ELR (cell line): ENCODE measurements at places on chromosomes 1 and 21.
A peak's percentile ranks its signal among the peaks of the same experiment; 100 is the strongest.

GRCh38 chr1:101317590-101317989 is 80.8 kb downstream of the S1PR1 start:
- DNase-seq: no peak

- no peak for DNase-seq
Measured at GRCh38 chr1:119245881-119246280, 105.4 kb upstream of the WARS2 start.

- DNase-seq: no peak
Measured at GRCh38 chr1:151259351-151259750, 4.8 kb downstream of the PSMD4 start.

DNA sequence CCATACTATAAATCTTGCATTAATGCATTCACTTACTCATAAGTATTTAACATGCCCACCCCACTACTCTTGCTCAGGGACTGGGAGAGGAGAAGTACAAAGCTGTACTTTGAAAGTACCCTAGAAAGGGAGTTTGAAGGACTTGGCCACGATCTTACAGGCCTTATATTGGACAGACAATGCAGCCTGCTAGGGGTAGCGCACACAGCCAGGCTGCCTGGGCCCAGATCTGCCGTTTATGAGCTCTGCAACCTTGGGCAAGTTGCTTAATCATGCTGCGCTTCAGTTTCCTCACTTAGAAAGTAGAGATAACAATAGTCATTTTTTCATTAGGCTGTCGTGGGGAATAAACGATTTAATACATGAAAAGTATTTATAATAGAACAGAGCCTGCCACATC is 110.1 kb downstream of the CDC7 start:
- no peak for DNase-seq

DNA sequence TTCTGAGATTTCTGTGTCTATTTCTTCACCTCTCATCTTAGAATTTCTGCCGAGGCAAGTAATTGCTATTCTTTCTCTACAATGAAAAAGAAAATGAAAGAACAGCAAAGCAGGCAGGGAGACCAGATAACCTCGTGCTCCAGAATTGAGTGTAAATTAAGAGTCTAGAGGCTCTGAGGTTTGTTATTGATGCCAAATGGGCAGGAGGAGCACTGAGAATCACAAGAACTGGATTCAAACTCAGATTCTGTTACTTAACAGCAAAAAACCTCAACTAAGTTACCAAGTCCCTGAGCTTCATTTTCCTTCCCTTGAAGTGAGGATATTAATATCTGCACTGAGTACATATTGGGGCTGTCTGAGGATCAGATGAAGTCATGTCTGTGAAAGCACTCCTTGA is 5.5 kb upstream of the DDR2 start:
- no peak for DNase-seq

DNA sequence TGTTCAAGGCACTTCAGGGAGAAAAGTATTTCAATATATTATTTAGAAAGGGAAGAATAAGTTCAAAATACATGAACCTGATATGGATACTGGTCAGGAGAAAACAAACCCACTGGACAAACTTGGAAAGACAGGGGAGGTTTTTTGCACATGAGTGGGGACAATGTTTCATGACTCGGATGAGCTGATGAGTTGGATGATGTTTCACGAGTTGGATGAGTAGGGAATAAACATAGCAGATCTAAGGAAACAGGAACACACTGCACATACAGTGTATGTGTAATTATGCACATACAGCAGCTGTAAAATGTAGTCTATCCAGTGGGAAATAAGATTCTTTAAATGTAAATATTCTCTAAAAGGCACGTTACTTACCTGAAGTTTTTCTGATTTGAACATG is 682.9 kb upstream of the ADAMTS5 start:
- DNase-seq: peak; percentile 61

GRCh38 chr1:31689854-31690253 is 14.0 kb downstream of the COL16A1 start:
- peak; percentile 98 for DNase-seq

GRCh38 chr1:57719274-57719673 is 295.4 kb upstream of the DAB1 start:
- no peak for DNase-seq

DNA sequence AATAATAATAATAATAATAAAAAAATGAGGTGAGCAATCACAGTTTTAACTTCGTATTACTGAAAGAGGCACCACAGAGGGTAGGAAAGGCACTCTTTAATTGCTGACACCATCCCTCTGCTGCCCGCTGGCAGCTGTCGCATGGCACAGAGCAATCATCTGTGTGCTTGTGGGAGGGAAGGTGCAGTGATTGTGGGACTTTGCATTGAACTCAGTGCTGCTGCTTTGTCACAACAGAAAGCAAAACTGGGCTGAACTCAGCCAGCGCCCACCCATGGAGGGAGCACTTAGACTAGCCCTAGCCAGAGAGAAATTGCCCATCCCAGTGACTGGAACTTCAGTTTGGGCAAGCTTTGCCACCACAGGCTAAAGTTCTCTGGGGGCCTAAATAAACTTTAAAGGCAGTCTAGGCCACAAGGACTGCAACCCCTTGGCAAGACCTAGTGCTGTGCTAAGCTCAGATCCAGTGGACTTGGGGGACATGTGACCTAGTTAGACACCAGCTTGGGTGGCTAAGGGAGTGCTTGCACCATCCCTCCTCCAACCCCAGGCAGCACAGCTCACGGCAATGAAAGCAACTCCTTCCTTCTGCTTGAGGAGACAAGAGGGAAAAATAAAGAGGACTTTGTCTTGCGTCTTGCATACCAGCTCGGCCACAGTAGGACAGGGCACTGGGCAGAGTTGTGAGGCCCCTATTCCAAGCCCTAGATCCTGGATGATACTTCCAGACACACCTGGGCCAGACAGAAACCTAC is 59.3 kb downstream of the WDR4 start:
- DNase-seq: no peak

DNA sequence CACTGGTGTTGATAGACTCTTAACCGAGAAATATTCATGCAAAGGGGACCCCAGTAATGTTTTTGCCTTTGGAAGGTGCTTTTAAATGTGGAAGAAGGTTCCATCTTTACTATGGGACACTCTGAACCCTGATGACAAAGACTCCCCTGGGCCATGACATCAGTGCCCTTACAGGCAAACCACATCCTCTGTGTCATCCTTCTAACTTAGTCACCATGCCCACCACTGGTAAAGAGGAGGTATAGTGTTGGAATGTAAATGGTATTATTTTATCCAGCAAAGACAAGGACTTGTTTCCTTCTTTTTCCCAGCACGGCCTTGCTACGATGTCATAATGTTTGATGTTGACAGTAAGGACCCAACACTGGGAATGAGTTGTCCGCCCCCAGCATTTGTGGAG is 12.6 kb downstream of the METTL13 start:
- peak; percentile 95 for DNase-seq

DNA sequence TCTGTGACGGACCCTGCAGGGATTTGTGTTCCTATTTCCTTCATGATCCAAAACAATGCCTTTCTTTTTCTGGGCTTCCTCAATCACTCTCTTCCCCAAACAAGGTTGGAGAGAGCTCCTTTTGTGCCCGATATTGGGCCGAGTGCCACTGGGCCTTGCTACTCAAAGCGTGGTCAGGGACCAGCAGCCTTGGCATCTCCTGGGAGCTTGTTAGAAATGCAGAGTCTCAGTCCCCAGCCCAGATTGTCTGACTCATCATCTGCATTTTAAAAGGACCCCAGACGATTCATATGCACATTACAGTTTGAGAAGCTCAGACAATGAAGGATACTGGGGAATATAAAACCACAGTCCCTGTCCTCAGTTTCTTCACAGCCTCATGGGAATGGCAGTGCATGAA is 19.9 kb downstream of the ADORA1 start:
- no peak for DNase-seq

DNA sequence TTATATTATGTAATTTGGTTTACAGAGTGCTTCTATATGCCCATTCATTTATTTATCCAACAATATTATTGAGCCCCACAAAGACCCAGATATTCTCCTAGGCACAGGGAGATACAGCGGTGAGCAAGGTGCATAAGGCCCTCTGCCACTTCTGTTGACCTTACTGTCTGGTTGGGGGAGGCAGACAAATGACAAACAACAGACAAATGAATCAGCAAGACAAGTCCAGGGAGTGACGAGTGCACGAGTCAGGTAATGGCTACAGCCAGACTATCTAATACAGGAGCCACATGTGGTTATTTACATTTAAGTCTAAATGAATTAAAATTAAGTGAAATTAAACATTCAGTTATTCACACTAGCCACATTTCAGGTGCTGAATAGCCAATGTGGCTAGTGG is 22.0 kb upstream of the BCAR3 start:
- peak; percentile 74 for DNase-seq

DNA sequence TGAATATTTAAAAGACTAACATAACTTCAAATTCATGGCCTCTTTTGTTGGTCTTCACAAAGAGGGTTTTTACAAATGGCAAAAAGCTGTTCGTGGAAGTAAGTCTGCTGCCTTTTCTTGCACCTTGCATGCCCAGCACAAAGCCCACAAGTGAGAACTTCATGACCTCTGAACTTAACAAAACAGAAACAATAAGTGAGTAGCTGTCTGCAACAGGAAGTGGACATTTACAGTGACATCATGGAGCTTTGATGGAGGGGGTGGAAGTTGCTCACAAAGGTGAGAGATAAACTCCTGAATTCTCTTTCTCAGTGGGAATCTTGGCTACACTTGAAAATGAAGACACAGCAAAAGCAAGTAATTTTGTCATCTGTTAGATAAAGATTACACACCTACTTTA is 303.3 kb upstream of the DEPDC1 start:
- DNase-seq: no peak

DNA sequence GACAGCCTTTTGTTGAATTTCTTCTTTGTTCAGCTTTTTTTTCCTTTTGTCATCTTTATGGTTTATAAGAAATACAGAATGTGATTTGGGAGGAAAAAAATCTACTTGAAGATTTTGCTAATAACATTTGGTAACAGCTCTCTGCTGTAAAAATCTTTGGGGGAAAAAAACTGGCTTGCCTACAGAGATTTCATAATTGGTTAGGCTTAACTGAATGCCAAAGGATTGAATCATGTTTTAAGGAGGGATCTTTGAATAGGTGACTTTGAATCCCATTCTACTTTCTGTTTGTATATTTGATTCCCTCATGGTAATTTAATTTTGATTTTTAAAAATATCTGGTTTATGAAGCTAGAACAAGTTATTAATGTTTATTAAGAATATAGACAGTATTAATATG is 3.2 kb downstream of the BTF3L4 start:
- DNase-seq: peak; percentile 69

GRCh38 chr1:16091296-16091695 is 17.8 kb upstream of the FAM131C start:
- no peak for DNase-seq

DNA sequence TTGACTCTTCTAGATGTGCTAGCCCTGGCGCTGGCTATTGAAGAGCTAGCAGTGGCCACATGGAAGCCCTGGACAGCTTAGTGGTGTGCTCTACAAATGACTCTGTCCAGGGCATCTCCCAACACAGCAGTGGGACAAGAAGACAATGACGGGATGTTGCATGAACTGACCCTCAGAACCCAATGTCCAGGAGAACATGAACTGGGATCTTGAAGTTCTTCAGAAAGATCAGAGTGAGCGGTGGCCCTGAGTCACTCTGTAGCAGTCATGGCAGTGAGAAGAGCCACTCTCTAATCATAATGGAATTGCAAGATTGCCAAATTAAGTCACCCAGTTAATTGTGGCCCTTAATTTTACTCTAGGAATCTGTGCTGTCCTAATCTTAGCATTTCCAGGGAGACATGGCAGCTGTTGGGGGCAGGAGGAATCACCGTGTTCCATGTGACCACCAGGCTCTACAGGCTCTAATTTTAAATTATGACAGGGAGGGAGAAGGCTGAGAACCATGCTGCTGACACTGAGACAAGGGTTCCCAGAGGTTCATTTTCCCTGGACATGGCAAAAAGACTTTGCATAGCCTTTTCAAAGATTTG is 10.2 kb upstream of the OBSCN start:
- DNase-seq: no peak

DNA sequence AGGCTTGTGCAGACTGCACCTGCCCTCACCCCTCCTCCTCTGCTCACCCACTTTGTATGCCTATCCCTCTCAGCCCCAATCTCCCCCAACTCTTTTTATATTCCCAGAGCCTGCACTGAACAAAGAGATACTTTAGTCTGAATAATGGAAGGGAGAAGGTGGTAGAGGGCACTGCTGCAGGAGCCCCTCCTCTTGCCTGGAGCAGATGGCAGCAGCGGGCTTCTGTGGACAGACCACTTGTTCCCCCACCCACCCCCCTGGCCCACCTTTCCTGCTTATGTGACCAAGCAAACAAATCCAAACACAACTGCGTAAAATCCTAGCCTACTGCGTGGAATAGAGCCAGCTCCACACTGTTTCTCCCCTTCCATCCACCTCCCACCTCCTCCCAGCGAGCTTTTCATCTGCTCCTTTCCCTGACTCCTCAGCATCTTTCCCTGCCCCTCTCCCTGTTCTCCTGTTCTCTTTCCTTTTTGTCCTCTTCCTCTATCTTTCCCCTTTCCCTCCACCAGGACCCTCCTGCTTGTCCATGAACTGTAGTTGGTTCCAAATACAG is 27.5 kb downstream of the RGS8 start:
- DNase-seq: no peak

GRCh38 chr1:114274621-114275317 is 121.1 kb upstream of the SYT6 start:
- no peak for DNase-seq

DNA sequence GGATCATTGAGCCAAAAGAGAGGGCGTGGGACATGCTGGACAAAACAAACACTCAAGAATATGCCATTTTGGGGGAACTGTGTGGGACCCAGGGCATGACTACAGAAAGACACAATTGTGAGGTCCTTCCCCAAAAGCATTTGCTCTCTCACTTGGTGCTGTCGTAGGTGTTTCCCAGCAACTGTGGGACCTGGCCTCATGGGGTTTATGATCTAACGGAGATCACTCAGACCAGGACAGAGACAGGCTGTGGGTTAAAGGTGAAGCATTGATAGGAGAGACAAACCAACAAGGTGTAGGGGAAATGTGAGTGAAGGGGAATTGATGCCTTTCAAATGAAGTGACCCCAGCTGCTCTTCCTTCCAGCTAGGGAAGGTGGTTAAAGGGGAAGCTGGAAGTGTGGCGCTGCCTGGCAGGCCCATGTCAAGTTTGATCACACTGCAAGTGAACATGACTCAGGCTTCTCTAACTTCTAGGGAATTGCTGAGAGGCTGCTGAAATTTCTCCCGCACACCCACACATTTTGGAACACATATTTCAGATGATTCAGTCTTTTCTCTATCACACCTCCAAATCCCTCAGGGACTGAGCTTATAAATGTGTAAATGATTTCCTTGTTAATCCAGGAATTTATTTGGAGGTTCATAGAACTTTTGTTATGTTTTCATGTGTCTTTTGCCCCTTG is 30.2 kb downstream of the TRAF5 start:
- DNase-seq: peak; percentile 29

DNA sequence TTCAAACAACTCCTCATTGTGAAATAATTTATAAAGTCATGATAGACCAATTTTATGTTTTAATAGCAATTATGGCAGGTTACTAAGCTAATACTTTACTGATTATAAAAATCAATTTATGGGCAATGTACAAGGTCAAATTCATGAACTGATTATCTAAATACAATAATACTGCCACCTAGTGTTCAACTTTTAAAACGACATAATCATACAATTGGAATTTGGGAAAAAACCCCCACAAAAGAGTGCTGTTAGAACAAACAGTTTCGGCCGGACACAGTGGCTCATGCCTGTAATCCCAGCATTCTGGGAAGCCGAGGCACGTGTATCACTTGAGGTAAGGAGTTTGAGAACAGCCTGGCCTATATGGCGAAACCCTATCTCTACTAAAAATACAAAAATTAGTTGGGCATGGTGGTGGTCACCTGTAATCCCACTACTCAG is 14.0 kb downstream of the GTF2B start:
- peak; percentile 69 for DNase-seq

- DNase-seq: no peak
Measured at GRCh38 chr1:67874501-67875111, 41.3 kb upstream of the GNG12 start.
